ENCODE measurements at places on chromosomes 2 and 18.

- no peak for DNase-seq
These were observed 1247.6 kb downstream of the CNTNAP5 start for GRCh38 chr2:125272651-125273050.

DNA sequence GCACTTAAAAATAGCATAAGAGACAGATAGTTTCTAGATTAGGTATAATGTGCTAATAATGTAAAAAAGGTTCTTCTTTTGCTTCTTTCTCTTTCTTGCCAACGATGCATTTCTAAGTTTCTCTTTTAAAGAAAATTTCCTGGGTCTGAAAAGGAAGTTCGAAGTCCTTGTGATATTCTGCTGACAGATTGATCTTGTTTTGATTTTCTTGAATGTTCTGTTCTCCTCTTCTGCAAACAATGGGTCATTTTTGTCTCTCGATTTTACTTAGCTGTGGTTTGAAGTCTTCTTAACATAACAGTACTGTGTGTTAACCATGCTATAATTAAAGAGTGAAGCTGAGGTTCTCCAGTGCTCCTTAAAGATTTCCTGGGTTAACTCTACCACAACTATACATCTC is 61.1 kb upstream of the ACYP2 start:
- DNase-seq: no peak

- no peak for DNase-seq
These were observed 35.7 kb downstream of the ACVR1C start for GRCh38 chr2:157592948-157593347.

DNA sequence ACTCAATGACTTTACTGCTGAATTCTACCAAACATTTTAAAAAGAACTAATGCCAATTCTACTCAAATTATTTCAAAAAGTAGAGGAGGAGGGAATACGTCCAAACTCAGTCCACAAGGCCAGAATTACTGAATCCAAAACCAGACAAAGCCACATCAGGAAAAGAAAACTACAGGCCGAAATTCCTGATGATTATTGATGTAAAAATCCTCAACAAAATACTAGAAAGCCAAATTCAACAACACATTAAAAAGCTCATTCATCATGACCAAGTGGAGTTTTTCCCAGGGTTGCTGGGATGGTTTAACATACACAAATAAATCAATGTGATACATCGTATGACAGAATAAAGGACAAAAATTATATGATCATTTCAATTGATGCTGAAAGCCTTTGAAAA is 103.9 kb upstream of the UBE2E3 start:
- DNase-seq: no peak

- DNase-seq: no peak
These were observed 81.3 kb upstream of the KYNU start for GRCh38 chr2:142796161-142796560.

DNA sequence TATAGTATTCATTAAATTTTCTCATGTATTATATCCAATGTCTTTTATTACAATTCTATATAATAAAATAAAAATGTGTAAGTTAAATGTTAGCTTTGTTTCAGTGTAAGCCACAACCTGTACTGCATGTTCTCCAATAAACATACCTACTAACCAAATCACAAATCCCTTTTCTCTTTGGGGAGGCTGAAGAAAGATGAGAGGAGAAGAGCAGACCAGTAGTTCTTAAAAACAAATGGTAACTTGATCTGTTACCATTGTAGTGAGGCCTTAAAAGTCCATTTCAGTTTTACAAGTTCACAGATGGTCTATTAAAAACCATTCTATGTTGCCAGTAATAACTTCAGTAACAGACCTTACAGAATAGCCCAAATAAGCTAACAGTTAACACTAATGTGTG is 100.5 kb downstream of the SOS1 start:
- no peak for DNase-seq

- no peak for DNase-seq
These were observed 127.5 kb upstream of the TTC39C start for GRCh38 chr18:23887035-23887434.

DNA sequence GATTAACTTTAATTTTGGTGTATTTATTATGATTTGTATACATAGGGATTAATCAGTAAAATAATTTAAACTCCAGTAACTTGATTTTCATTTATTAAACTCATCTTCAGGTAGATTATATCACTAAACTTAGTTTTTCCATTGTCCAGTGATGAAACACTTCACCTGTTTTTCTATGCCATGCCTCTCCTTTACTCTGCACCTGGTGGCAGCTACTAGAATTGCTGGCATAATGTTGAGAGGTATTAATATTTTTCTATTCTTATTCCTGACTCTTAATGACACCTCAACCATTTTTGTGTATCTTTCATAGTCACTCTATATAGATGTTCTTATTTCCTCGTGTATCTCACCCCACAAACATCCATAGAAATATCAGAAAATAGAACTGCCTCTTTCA is 940.3 kb upstream of the CRIM1 start:
- DNase-seq: no peak

DNA sequence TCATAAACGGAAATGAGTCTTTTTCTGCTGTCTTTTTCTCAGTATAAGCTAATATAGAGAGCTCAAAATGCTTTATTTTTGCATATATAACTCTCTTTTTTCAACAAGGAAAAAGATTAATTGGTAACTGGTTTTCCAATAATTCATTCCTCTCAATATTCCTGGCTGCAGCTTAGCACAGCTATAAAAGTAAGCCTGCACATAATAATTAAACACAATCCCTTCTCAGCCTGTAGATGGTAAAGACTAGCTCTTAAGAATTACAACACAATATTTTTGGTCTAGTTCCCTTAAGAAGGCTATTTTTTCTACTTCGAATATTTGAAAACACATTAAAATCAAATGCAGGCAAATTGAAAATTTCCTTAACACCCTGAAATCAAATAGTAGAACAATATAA is 258.0 kb downstream of the DOK6 start:
- DNase-seq: no peak

DNA sequence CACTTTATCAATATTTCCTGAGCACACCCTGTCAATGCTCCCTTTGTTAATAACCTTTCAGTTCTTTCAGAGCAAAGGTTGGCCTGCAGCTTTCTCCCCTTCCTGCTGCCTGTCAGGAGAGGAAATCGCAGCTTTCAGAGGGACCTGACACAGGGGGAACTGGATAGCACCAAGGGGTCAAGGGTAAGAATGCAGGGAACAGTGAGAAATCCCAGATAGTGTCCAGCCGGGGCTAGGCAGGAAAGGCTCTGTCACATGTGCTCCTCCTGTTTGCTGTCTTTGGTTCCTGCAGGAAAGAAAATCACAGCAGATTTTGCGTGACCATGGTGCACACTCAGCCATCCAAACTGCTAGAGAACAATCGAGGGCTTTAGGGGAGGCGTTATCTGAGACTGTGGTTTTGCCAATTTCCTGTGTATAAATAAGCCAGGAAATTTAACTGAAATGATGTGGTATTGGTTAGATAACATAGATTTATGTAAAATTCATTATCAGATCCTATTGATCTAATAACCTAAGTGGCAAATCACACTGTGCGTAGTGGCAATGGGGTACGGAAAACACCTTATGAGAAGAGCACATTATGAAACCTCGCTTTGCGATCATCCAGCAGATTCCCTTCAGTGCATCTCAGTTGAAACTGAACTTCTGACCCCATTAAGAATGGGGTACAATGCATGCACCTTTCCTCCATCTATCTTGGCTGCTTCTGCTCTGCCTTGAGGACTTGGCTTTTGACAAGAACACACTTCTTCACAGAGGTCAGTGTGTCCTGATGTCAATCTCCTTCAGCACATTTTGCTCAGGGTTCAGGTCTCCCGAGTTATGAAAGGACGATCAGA is 178.0 kb downstream of the ICOS start:
- DNase-seq: no peak

- no peak for DNase-seq
These were observed 11.9 kb upstream of the PID1 start for GRCh38 chr2:229282758-229283546.

DNA sequence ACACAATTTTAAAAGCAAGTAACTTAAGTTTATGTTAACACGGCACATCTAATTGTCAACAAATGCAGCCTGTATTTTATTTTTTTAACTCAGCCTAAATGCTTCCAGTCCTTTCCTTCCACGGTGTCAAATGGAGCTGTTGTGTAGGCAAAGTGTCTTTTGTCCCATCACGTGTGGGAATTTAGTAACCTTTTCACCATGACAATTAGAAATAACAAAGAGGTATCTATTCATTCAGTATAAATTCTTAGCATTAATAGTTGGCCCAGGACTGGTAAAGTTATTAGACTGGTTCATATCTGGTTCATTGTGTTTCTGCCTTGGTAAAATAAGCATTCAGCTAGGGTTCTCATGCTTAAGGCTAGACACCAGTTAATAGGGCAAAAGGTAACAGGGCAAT is 47.9 kb downstream of the FRZB start:
- no peak for DNase-seq

- DNase-seq: no peak
These were observed 2.6 kb upstream of the TMEFF2 start for GRCh38 chr2:192197357-192197756.

DNA sequence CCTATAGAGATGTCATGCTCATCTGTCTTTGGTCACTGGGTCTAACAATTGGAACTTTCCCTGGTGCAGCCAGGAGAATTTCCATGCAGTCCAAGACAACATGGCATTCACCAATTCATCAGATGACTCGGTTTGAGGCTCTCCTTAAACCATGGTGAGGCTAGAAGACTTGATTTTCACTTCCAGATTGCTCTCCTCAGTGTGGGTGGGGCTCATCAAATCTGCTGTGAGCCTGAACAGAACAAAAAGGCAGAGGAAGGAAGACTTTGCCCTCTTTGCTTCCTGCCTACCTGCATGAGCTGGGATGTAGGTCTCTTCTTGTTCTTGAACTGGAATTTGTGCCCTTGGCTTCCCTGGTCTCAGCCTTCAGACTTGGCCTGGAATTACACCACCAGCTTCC is 203.4 kb upstream of the TRIB2 start:
- no peak for DNase-seq

GRCh38 chr2:228697456-228697855 is 516.0 kb upstream of the SPHKAP start:
- DNase-seq: no peak

DNA sequence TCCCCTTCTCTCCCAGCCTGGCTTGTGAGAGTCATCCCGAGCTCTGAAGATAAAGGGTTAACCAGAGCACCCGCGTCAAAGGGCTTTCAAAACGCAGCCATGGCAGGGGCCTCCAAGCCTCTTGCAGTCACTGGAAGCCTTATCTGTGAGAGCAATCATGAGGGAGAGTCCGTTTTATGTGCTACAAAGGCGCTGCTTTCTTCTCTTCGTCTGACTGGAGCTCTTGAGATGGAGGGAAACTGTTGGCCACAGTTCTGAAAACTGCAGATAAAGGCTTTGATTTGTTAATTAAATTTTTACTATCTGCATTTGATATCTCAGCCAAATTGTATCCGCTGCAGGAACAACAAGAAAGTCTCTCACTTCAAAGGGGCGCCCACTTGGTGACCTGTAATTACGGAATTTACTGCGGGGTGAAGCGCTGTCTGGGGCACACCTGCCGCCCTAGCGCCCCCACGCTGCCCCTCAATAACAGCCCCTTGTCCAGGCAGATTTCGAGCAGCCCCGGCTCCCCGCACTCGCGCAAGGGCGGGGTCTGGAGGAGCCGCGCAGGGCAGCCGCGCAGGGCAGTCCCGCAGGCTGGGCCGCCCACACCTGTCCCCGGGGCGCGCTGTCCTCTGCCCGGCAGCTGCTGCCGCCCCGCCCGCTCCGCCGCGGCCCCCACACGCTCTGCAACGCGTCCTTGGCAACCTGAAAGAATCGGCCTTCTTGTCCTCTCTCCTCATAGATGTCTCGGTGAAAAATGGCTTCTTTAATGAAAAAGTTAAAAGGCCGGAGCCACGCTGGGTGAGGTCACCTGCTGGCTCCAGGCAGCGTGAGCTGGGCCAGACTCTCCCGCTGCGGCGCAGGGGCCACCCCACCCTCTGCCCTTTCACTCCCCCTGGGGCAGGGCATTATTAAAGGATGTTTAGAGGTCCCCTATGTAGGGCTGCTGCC is 217.9 kb downstream of the VAPA start:
- DNase-seq: no peak

GRCh38 chr2:216350214-216350791 is 22.0 kb downstream of the MARCHF4 start:
- DNase-seq: no peak

- DNase-seq: no peak
These were observed 36.8 kb upstream of the APCDD1 start for GRCh38 chr18:10417664-10418063.

GRCh38 chr2:120669121-120669952 is 66.3 kb upstream of the GLI2 start:
- no peak for DNase-seq

DNA sequence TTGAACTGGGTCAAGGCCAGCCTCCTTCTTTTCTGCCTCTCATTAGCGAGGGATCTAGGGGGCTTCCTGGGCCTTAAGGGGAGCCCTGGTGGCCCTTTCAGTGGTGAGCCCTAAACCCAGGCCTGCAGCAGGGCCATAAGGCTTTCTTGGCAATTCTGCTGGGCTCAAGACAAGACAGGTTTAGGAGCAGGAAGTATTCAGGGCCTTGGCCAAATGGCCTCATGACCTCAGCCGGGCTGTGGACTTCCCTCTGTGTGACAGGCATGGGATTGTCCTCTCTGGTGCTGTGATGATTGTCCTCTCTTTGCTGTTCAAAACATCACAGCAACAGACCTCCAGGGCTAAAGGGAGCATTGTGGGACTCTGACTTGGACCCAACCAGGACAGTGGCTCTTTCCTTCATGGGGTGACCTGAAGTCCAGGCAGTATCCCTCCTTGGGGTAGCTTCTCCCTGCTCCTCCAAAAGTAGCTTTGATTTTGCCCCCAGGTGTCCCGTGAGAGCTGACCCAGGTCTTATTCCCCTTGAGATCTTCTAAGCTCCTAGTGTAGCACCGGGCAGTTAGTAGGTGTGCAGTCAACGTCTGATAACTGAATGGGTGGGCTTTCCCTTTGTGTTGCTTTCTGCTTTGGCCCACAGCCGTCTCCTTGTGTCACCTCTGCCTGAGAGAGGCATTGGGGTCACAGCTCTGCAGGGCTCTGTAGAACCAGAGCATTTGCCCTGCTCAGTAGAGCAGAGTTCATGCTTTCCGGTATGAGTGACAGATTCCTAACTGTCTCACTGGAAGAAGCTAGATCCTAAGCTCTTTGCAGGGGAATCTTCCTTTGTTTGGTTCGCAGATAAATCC is 14.7 kb downstream of the FOSL2 start:
- no peak for DNase-seq

- no peak for DNase-seq
These were observed 81.7 kb upstream of the CCDC85A start for GRCh38 chr2:56102098-56102497.

- no peak for DNase-seq
These were observed 211.0 kb downstream of the KCNE4 start for GRCh38 chr2:223262946-223263345.

Measured in bone marrow (tissue), 2 donors.